ENCODE measurements at places on chromosomes 6 and 20. TPM values are rescaled to one million over a fixed set of nuclear protein-coding genes. Genes with fewer than 3 reads are reported as not detected.

The THEMIS gene
- not detected for total RNA-seq

The HSPA1L gene
- total RNA-seq, result 1.2 TPM

The ME1 gene
- 34.9 TPM for total RNA-seq

The PPARD gene
- 6.4 TPM for total RNA-seq

The PRR3 gene
- total RNA-seq, result 16.1 TPM

The REM1 gene
- 0.90 TPM for total RNA-seq

The OR2J3 gene
- not detected for total RNA-seq

The NCOA5 gene
- 22.3 TPM for total RNA-seq

The ESR1 gene
- total RNA-seq, result not detected

The SLC22A16 gene
- total RNA-seq, result not detected

The PHACTR1 gene
- total RNA-seq, result 0.11 TPM

The TSBP1 gene
- total RNA-seq, result not detected

The FOXS1 gene
- 0.53 TPM for total RNA-seq

The WFDC5 gene
- not detected for total RNA-seq

The USP49 gene
- total RNA-seq, result 1.0 TPM

The TINAG gene
- total RNA-seq, result not detected

The RIPOR3 gene
- total RNA-seq, result 0.02 TPM

The EYA4 gene
- 10.0 TPM for total RNA-seq

The IGF2R gene
- total RNA-seq, result 35.9 TPM

The ZSCAN9 gene
- total RNA-seq, result 6.8 TPM

The PLA2G7 gene
- not detected for total RNA-seq

The HMGCLL1 gene
- 0.06 TPM for total RNA-seq

The FAM217A gene
- total RNA-seq, result not detected

The SSTR4 gene
- 0.86 TPM for total RNA-seq

The FILIP1 gene
- total RNA-seq, result 0.28 TPM

The DCDC2 gene
- total RNA-seq, result 1.9 TPM

The ALDH5A1 gene
- 6.9 TPM for total RNA-seq

The TNXB gene
- total RNA-seq, result 0.56 TPM

The CD109 gene
- total RNA-seq, result 70.4 TPM

The NRSN1 gene
- not detected for total RNA-seq

The KHDRBS2 gene
- total RNA-seq, result not detected

The TBX18 gene
- 18.9 TPM for total RNA-seq

The DNAH8 gene
- not detected for total RNA-seq

The GPR6 gene
- not detected for total RNA-seq

The SLC32A1 gene
- not detected for total RNA-seq

The RHAG gene
- not detected for total RNA-seq

The ADGB gene
- total RNA-seq, result not detected

The IRF4 gene
- total RNA-seq, result 0.26 TPM

The QKI gene
- total RNA-seq, result 69.3 TPM

The TFEB gene
- total RNA-seq, result 11.7 TPM

The TGM3 gene
- 0.05 TPM for total RNA-seq

The MATN4 gene
- 0.12 TPM for total RNA-seq

The GNRH2 gene
- total RNA-seq, result 0.22 TPM

The APCDD1L gene
- 0.06 TPM for total RNA-seq

The MAP1LC3A gene
- total RNA-seq, result 31.2 TPM

The ULBP2 gene
- 4.6 TPM for total RNA-seq

The TUBB1 gene
- total RNA-seq, result 0.02 TPM

The ROS1 gene
- total RNA-seq, result 0.21 TPM

The CLVS2 gene
- total RNA-seq, result 0.13 TPM

The LIN28B gene
- 1.3 TPM for total RNA-seq

The LPA gene
- total RNA-seq, result 0.10 TPM

The KHDC1 gene
- total RNA-seq, result 3.9 TPM

The MAP7 gene
- 19.0 TPM for total RNA-seq

Data from A549 treated with AZD2906 at 1 μM for 4 hours (cell line).